ENCODE measurements at places on chromosomes 5 and 9. TPM values are rescaled to one million over a fixed set of nuclear protein-coding genes. Genes with fewer than 3 reads are reported as not detected.

The APBB3 gene
- 14.8 TPM for total RNA-seq

DNA sequence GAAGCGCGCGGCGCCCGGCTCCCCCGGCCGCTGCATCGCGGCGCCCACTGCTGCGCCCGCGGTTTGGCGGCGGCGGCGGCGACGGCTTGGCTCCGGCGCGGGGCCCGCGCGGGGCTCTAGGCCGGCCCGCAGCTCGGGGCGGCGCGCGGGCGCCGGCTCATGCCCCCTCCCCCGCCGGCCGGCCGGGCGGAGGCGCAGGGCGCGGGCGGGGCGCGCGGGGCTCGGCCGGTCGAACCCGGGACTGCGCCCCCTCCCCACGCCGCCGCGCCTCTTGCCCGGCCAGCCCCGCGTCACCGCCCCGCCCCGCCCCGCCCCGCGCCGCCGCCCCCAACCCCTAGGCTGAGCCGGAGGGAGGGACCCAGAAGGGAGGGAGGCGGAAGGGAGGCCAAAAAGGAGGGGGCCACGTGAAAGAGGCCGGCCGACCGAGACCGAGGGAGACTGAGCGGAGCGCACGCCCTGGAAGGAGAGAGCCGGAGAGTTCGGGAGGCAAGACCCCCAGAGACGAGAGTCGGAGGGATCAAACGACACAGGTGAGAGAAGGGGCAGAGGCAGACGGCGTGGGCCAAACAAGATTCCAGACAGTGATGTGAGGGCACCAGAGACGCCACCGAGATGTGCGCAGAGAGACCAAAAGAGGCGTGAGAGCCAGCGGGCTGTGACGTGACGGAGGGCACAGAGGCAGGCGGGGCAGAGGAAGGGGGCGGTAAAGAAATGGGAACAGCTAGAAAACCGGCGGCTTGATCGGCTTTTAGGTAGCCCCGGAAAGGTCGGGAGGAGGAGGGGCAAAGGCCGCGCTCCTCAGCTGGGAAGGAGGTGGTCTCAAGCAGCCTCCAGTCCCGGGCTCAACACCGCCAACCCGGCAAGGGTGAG is at the start of gene BARX1:
Gene BARX1, minus strand, starts transcription at position 245 of the 870 bp plus-strand sequence. Its CDS starts 209 bp downstream, at position 36.
- peaks cover 93% of the 10 kb centered on the region for H3K27me3 ChIP-seq
- H3K27ac ChIP-seq = no peak within 1 kb of the TSS
- H3K4me1 ChIP-seq = no peaks in the 10 kb centered on the region
- H3K36me3 ChIP-seq = no peaks in the 10 kb centered on the region

GRCh38 chr5:39058178-39058921 is 15.8 kb downstream of the RICTOR start:
- no peaks in the 10 kb centered on the region for H3K27me3 ChIP-seq
- DNase-seq = no peak
- H3K36me3 ChIP-seq = no peaks in the 10 kb centered on the region
- H3K4me1 ChIP-seq = peaks cover 30% of the 10 kb centered on the region
- H3K4me3 ChIP-seq = peak overlapping the region; percentile 75
- H3K27ac ChIP-seq = no peak overlapping the region

- no peak overlapping the region for H3K27ac ChIP-seq
- no peaks in the 10 kb centered on the region for H3K36me3 ChIP-seq
- H3K27me3 ChIP-seq = no peaks in the 10 kb centered on the region
- peak; percentile 81 for DNase-seq
- no peak overlapping the region for H3K4me3 ChIP-seq
Measured at GRCh38 chr9:4397917-4398316, 92.4 kb upstream of the SLC1A1 start.

GRCh38 chr9:122320413-122320881 is 50.4 kb upstream of the PTGS1 start:
- H3K4me1 ChIP-seq = peaks cover 13% of the 10 kb centered on the region
- H3K27ac ChIP-seq = no peak overlapping the region
- H3K4me3 ChIP-seq = no peak overlapping the region
- H3K36me3 ChIP-seq = peaks cover 21% of the 10 kb centered on the region

- H3K27me3 ChIP-seq = no peaks in the 10 kb centered on the region
- DNase-seq = no peak
- H3K36me3 ChIP-seq = no peaks in the 10 kb centered on the region
- no peak overlapping the region for H3K27ac ChIP-seq
Measured at GRCh38 chr9:98600631-98601030, 108.1 kb downstream of the GABBR2 start.

DNA sequence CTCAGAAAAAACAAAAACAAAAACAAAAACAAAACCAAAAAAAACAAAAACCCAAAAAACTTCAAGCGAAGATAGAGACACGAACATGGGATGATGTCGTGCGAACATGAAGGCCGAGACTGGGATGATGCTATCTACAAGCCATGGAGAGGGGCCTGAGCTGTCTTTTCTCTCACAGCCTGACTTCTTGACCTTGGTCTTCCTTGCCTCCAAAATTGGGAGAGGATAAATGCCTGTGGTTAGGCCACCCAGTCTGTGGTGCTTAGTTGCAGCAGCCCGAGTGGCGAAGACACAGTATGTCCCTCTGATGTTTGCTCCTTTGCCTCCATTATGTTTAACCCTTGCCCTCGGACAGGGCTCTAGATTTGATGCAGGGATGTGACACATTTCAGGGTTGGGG is 130.4 kb upstream of the BASP1 start:
- H3K36me3 ChIP-seq = no peaks in the 10 kb centered on the region
- no peak for DNase-seq
- H3K27ac ChIP-seq = no peak overlapping the region

- no peak overlapping the region for H3K27ac ChIP-seq
- H3K4me1 ChIP-seq = peaks cover 47% of the 10 kb centered on the region
- peak overlapping the region; percentile 19 for H3K4me3 ChIP-seq
- peak; percentile 67 for DNase-seq
Measured at GRCh38 chr5:34496260-34496691, 159.9 kb upstream of the RAI14 start.

GRCh38 chr5:154783774-154784460 is 28.7 kb downstream of the LARP1 start:
- H3K27me3 ChIP-seq = no peaks in the 10 kb centered on the region
- DNase-seq = peak; percentile 68
- H3K4me3 ChIP-seq = no peak overlapping the region

- H3K36me3 ChIP-seq = no peaks in the 10 kb centered on the region
- peaks cover 15% of the 10 kb centered on the region for H3K4me1 ChIP-seq
- DNase-seq = no peak
- H3K4me3 ChIP-seq = no peak overlapping the region
Measured at GRCh38 chr5:127324756-127325155, 34.2 kb downstream of the MEGF10 start.

GRCh38 chr9:91207729-91208418 is 153.8 kb downstream of the AUH start:
- no peaks in the 10 kb centered on the region for H3K27me3 ChIP-seq
- DNase-seq = peak; percentile 72
- peak overlapping the region; percentile 55 for H3K27ac ChIP-seq
- H3K4me1 ChIP-seq = peaks cover 27% of the 10 kb centered on the region

DNA sequence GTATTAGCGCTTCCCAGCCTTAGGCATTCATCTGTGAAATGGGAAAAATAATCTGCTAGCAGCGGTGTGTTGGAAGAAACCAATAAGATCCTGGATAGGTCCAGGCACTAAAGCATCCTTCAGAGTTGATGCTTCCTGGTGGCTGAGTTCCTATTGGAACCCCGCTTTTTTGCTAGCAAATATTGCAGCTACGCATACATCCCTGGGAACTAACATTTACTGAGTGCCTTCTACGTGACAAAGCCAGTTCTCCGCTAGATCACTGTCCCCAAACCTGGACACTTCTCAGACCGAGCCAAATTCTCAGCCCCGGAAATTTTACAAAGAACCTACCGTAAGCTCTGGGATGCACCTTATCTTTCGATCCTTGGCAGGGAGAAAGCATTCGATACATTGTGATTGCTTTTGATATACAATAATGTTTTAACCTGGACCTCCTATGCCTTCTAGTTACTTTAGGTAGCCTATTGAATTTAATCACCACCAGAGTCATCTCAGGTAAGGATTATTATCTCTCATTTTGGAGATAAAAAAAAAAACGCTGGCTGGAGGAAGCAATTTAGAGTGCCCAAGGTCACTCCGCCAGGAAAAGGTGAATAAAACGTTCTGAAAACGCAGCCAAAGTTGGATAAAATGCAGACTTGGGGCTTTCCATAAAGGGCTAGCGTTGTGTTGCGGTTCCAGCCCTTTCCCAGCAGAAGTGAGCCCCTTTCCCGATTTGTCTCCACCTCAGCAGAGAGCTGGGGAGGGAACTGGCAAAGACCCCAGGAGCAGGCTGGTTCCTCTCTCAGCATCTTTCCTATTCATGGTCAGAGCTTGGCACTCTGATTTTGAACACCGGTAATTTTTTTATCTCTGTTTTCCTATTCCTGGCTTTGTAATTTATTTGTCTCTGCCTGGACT is 2.6 kb upstream of the MSX2 start:
- H3K4me3 ChIP-seq = no peak overlapping the region
- H3K4me1 ChIP-seq = no peaks in the 10 kb centered on the region
- no peak overlapping the region for H3K27ac ChIP-seq
- H3K27me3 ChIP-seq = peaks cover 63% of the 10 kb centered on the region

DNA sequence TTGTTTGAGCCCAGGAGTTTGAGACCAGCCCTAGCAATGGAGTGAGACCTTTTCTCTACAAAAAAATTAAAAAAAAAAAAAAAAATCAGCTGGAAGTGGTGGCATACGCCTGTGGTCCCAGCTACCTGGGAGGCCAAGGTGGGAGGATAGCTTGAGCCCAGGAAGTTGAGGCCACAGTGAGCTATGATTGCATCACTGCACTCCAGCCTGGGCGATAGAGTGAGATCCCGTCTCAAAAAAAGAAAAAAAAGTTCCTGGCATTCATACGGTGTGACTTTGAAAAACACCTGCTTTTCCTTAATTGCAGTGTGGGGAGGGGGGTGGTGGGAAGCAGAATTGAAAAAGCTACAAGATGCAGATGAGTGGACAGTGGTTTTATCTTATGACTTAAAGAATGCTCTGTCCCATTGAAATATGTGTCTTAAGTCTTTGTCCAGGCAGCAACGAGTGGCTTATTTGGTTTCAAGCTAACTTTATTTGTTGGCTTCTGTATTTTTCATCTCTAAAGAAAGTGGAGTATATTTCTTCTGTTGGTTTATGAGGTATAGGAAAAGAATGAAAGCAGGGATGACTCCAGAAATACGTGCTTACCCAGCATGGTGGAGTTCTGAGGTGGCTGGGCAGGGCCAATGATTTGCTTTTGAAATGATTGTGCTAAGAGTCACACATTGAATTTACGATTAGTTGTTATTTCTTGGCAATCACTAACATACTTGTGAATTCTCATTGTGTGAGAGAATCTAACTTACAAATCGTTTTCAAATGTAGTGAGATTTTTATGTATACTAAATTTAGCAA is 27.8 kb downstream of the ROPN1L start:
- peak overlapping the region; percentile 64 for H3K27ac ChIP-seq
- peak; percentile 93 for DNase-seq
- H3K36me3 ChIP-seq = no peaks in the 10 kb centered on the region

Measured in GM23248 (cell line).